Activated T-helper 1 cell treated with anti-CD3 and anti-CD28 coated beads, Interleukin-2, amount 50 U/mL, for 16 hours (primary cell): ENCODE measurements at places on chromosomes 2 and 18.

GRCh38 chr2:54669677-54670484 is 53.6 kb upstream of the EML6 start:
- no peak for DNase-seq

- no peak for DNase-seq
These were observed 74.6 kb upstream of the DOK6 start for GRCh38 chr18:69326094-69326493.

DNA sequence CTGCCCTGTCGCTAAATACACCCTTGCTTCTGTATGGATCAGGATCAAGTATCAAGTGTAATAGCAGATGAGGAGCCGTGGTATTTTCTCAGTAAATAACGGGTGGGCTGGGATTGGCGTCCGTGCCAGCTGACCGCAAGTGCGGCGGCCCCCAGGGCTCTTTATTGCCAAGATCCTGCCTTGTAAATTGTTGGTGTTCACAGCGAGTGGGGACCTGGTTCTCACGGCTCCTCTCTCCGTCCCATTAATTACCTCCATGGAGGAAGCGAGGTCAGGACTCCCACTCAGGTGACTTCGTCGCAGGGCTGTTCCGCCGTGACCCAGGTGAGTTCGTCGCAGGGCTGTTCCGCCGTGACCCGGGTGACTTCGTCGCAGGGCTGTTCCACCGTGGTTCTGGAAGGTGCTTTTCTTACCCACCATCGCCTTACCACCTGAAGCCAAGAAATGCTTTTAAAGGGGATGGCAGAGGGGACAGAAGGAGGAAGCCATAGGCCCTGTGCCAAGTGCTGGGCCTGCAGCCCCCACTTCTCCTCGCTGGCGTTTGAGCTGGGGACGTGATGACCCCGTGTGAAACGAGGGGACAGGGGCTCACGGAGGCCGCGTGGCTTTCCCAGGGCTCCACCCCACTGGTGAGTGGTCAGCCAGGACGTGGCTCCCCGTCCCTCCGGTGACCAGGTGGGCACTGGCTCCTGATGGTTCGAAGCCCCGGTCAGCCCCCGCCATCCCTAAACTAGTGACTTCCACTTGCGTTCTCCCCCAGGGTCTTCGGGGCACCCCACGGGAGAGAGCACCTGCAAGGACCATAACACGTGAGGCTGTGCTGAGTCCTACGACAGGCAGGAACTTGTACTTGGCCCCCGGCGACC is 118.4 kb downstream of the TWIST2 start:
- no peak for DNase-seq

DNA sequence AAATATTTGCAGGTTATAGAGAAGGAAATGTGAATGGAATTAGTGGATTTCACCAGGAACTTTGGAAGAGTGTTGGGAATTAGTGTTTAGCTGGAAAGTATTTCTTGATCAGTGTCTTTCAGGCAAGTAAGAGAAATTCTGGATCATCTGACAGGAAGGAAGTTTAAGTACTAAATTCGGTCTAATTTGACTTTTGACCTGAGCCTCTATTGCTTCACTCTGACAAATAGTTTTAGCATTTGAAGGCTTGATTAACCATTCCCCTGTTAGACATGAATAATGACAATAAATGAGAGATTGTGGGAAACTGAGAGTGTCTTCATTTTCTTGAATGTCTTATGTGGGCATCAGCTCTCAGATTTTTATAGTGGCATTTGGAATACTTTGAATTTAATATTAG is 16.0 kb downstream of the CCNT2 start:
- DNase-seq: no peak

DNA sequence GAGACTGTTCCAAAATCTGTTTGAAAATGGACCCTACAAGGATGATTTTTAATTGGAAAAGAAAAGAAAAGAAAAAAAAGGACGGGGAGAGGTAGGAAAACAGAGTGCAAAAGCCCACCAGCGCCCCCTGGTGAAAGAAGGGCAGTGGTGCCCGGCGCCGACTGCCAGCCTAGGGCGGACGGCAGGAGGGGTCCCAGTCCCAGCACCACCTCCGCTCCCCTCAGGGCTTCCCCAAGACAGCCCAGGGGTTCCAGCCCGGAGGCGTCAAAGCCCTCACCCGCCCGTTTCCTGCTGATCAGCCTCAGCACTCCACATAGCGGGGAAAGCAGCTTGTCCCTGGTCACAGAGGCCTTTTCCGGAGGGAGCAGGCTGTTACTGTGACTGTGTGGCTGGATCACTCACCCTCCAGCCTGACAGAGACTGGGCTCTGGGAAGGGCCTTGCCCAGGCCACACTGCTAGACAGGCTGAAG is 213.9 kb downstream of the TFCP2L1 start:
- DNase-seq: no peak

GRCh38 chr2:37585982-37586621 is 85.3 kb downstream of the CDC42EP3 start:
- DNase-seq: peak; percentile 58

GRCh38 chr2:197399887-197400540 is 34.8 kb downstream of the SF3B1 start:
- DNase-seq: no peak

DNA sequence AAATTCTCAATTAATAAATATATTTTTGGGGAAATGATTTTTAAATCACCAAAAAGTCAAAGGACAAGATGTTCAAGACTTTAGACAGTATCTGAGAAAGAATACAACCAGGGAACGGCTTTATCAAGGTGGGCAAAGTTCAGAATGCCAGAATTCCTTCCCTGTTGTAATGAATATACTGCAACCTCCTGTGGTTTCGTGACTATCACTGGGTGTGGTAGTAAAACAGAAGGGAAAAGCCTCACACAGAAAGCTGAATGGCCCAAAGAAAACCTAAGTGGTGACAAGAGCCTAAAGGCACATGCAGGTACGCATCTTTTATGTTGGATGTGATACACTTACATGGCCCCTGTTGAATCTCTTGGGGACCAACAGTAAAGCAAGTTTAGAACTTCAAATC is 37.1 kb downstream of the MBD2 start:
- no peak for DNase-seq

- DNase-seq: no peak
These were observed 3.3 kb downstream of the AFG3L2 start for GRCh38 chr18:12373771-12374116.

DNA sequence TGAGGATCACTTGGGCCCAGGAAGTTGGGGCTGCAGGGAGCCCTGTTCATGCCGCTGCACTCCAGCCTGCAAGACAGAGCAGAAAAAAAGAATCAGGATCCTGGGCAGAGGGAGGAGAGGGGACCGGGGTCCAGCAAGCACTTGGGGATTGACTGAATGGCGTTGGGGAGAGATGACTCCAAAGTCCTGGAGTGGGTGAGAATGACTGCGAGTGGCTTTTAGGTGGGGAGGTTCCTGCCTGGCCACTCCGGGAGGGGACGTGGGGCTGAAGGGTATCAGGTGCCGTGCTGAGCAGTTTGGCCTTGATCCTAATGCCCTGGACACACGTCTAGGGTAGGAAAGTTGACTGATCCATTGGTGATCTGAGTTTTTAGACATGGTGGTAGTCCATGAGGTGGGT is 3.5 kb upstream of the NFATC1 start:
- DNase-seq: no peak

DNA sequence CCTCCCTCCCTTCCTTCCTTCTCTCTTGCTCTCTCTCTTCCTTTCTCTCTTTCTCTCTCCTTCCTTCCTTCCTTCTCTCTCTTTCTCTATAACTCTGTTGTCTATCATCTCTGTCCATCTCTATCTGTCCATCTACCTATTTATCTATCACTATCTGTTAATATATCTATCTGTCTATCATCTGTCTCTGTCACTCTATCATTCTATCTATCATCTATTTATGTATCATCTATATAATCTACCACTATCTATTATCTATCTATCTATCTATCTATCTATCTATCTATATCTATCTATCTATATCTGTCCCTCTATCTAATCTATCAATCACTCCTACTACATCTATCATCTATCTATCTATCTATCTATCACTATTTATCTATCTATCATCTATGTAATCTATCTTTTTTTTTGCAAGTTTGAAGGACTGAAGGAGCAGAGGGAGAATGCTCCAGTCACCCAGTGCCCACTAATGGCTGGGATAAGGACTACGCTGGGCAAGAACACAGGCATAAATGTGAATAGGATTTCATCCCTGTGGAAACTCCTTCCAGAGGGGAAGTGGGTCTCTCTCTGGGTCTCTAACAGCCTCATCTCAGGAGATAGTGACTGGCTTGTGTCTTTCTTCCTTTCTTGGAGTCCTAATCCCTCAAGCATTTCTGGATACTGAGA is 427.0 kb downstream of the LPIN1 start:
- no peak for DNase-seq

- no peak for DNase-seq
These were observed 435.1 kb upstream of the CDH20 start for GRCh38 chr18:60898111-60898510.

DNA sequence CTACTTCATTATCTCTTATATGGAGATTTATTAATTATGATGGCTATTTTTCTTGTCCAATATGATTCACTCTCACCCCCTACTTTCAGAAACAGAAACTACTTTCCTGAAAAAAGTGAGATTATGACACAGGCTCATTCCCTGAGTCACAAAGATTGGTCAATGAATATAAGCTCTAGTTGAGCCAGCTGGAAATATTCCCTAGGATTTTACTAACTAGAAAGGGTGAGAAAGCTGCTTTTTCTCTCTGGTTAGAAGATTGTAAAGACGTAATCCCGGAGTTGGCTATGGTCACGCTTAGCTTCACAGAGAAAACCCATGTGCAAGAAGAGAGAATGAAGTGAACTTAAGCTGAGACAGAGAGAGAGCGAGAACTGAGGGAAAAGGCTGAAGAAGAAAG is 223.7 kb upstream of the SMAD7 start:
- no peak for DNase-seq
